ENCODE measurements at places on chromosomes 11 and 22.

DNA sequence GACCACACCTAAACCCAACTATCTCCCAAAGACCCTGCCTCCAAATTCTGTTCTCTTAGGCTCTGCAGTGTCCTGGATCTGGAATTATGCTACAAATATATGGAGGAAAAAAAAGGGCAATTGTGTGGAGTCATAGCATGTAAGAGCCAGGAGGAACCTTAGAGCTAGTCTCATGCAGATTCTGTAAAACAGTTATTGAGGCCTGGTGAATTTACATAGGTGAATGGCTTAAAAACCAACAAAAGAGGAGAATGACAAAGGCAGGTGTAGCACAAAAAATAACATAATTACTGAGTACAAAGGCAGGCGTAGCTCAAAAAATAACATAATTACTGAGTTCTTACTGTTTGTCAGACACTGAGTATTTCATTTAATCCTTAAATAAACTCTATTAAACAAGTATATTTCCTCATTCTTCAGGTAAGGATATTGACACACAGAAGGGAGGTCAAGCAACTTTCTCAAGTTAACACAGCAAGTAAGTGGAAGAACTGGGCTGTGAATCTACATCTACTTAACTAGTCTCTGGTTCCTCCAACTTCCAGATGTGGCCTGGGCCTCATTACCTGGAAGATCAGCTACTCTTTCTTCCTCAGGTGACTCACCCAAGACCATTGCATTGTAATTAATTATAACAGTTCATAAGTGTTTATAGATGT lies 938.9 kb upstream of the TENM4 start:
- DNase-seq, result no peak

- no peak for DNase-seq
Measured at GRCh38 chr11:6476571-6476970, 2.8 kb upstream of the TRIM3 start.

- no peak for DNase-seq
Measured at GRCh38 chr22:19378344-19378674, 53.2 kb downstream of the HIRA start.

GRCh38 chr11:67027483-67027930 lies 4.6 kb downstream of the SYT12 start:
- no peak for DNase-seq

- no peak for DNase-seq
Measured at GRCh38 chr11:11237070-11237832, 115.8 kb downstream of the CSNK2A3 start.

- DNase-seq, result no peak
Measured at GRCh38 chr11:69278091-69278867, 15.7 kb upstream of the MYEOV start.

DNA sequence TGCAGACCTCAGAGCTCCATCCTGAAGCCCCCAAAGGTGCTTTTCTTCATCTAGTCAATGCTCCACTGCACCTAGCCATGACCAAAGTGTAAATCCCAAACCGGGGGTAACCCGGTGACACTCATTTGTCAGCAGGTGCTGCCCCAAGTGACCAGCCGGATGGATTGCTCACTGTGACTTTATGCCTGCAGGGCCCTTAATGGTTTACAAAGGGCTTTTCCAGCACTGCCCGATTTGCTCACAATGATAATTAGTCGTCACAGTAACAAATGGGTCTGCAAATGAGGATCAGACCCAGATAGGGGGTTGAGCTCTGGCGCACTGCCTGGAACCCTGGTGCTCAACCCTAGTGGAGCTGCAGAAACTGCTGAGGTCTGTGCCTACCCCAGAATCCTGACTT lies 45.7 kb upstream of the CD5 start:
- no peak for DNase-seq

- DNase-seq, result no peak
Measured at GRCh38 chr22:50403701-50404101, 60.6 kb downstream of the PPP6R2 start.

DNA sequence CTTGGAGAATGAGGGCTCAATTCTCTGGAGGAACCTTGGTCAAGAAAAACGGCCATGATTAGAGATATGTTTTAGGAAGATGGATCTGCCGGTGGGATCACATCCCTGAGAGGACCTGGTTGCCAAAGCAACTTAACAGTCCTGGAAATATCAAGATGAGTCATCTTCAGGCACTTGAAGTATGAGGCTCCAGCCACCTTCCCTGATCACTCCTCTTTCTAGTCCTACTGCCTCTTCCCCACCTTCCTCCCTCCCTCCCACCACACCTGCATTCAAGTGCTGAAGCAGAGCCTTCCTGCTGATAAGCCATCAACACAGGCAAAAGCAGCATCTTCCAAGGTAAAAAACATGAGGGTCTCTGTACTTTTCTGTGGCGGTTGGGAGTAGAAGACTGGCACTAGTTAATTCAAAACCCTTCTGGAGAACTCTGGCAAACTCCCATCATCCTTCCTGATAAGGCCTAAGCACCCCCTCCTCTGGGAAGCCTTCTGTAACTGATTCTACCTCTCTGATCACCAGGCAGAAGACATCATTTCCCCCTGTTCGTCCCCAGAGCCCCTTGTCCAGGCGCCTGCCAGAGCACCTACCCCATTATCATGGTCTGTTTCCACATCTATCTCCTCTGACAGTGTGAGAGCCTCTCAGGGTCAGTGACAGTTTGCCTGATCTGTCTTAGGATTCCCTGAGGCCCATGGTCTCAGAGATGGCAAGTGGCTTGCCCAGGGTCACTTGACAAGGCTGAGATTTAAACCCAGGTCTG lies 79.8 kb downstream of the CLPB start:
- DNase-seq, result no peak

DNA sequence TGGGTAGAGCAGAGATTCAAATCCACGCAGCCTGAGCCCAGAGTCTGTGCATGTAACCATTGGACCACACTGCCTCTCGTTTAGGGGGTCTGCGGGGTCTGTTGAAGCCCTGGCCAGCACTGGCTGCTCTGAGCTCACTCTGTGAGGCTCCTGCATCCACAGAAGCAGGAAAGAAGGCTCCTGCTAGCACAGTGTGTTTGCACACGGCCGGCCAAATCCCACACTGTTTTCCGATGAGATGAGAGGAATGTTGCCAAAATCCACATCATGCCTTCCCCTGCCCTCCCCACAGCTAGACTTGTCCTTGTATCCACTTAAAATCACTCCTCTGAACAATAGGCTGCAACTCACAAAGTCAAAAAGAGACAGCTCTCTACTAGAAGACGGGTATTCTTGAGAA lies 10.6 kb upstream of the SLC22A12 start:
- no peak for DNase-seq

DNA sequence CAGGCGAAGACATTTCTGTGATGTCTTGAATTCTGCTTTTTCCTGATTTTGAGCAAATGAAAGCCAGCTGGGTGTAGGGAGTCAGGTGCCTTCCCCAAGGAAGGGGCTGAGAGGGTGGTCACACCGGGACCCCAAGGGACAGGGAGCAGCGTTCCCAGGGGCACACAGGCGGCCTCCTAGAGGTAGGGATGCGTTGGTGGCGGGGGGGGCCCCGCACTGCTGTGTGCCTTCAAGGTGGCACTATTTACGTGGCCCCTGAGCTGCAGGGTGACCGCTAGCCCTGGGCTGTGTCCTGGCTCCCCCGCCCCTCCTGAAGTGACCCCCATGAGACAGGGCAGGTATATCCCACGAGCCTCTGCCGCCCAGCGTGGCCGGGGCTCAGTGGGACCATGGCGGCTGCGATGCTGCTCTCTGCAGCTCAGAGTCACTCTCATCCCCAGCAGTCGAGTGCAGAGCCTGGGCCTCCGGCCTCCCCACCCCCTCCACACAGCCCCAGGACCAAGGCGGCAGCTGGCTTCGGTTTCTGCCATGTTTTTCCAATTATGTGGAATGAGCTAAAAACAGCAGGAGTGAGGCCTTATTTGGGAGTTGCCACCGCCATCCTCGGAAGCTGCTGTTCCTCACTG lies 60.9 kb downstream of the LRP5 start:
- peak; percentile 85 for DNase-seq

DNA sequence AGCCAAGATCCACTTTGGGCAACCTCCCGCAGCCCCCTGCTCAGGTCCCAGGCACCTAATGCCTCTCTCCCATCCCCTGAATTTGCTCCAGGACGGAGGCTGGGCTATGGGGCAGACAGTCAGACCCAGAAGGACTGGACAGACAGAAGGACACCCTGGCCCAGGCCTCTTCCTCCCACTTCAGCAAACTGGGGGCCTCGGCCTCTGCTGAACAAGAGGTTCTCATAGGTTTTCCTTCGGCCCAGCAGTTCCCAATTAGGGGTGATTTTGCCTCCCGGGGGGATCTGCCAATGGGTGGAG lies 3.7 kb downstream of the SPI1 start:
- peak; percentile 53 for DNase-seq

DNA sequence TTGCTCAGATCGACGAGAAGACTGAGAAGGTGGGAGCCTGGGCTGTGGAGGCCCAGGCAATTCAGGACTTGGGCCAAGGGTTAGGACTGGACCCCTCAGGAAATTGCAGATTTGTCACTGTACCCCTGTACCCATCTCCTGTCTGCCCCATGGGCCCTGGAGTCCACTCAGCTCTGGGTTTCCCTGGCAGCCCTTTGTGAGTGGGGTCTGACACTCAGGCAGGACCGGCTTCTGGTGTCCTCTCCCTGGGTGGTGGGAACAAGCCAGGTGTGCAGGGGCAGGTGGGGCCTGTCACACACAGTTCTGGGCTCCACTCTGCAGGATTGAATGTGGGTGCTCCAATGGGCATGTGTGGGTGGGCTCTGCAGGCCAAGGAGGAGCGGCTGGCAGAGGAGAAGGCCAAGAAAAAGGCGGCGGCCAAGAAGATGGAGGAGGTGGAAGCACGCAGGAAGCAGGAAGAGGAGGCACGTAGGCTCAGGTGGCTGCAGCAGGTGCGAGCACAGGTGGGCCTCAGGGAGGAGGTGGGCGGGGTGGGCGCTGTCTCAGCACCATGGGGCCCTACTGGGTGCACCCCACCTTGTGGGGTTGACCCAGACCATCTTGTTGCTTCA lies 21.6 kb downstream of the INCENP start:
- DNase-seq, result peak; percentile 49

GRCh38 chr11:106105986-106106385 lies 28.5 kb downstream of the AASDHPPT start:
- no peak for DNase-seq

All from left forelimb (tissue), 1 donor.